ENCODE measurements at places on chromosomes 1 and 21. TPM values are rescaled to one million over a fixed set of nuclear protein-coding genes. Genes with fewer than 3 reads are reported as not detected.

GRCh38 chr1:12424793-12425192 lies 193.2 kb downstream of the DHRS3 start:
- no peak for DNase-seq

GRCh38 chr21:31078796-31079195 lies 40.5 kb upstream of the KRTAP19-8 start:
- DNase-seq = no peak

Gene CYB561D1
- 10.8 TPM for total RNA-seq

DNA sequence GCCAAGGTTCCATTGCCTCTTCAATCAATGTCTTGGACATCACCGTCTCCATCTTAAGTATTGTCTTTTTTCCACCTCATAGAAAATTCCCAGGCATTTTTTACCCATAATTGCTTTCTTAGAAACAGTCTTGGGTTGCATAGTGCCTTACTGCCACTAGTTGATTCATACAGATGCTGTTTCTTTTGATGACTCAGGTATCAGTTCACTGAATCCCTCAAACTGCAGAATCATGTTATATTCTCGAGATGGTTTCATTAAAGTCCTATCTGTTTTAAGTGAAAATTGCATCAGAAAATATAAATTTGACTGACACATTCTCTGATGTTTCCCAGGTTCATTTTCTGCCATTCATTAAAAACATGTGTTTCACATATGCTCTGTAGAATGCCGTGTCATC lies 1489.1 kb downstream of the BRINP3 start:
- no peak for DNase-seq

Gene IL20
- not detected for total RNA-seq

Gene AMPD1
- not detected for total RNA-seq

DNA sequence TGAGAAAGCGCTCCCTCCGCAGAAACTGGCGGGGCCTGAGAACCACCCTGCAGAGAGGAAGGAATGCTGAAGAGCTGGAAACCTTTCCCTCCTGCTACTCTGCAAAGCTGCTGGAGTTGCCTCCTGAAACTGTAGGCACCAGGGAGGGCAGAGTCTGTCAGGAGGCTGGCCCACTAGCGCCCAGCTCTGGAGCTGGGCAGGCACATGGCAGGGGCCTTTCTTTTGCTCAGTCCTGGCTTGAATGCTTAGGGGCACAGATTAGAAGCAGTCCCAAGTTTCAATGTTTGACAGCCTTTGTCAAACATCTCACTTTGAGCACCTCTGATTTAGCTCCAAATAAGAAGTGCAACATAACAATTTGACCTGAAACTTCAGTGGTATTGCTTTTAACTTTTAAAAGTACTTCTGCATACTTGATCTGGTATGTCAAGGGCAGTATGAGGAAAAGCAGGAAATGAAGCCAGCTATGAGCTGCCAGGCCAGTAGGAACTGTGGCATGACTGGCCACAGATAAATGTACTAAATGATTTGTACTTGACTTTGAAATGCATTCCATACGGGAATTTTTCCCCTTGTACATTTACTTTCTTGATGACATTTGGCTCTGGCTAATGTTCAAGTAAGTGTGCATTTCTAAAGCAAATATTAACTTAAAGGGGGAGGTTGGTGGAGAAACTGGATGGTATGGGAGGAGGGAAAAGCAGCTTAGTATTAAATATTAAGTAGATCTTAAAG lies 7.2 kb downstream of the C1orf116 start:
- no peak for DNase-seq

Gene FCAMR
- not detected for total RNA-seq

Gene GPR52
- total RNA-seq = 1.0 TPM

Gene GOLT1A
- not detected for total RNA-seq

GRCh38 chr1:94345148-94345721 lies 73.0 kb upstream of the ABCD3 start:
- DNase-seq = no peak

DNA sequence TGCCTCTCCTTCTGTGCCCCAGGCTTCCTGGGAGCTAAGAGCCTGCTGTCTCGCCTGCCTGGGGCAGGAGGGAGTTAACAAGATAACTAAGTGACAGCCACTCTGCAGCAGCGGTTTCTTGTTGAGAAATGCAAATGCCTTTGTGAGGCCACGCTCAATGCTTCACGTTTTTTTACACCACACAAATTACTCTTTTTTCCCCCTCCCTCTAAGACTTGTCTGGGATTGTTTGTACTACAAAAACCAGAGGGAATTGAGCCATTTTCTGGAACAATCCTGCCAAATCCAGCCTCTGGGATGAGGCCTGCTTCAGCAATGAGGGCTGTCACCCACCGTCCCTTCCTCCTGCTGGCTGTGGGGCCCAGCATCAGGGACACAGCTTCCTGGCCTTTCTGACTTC lies 119.6 kb downstream of the ACTL8 start:
- DNase-seq = peak; percentile 32

DNA sequence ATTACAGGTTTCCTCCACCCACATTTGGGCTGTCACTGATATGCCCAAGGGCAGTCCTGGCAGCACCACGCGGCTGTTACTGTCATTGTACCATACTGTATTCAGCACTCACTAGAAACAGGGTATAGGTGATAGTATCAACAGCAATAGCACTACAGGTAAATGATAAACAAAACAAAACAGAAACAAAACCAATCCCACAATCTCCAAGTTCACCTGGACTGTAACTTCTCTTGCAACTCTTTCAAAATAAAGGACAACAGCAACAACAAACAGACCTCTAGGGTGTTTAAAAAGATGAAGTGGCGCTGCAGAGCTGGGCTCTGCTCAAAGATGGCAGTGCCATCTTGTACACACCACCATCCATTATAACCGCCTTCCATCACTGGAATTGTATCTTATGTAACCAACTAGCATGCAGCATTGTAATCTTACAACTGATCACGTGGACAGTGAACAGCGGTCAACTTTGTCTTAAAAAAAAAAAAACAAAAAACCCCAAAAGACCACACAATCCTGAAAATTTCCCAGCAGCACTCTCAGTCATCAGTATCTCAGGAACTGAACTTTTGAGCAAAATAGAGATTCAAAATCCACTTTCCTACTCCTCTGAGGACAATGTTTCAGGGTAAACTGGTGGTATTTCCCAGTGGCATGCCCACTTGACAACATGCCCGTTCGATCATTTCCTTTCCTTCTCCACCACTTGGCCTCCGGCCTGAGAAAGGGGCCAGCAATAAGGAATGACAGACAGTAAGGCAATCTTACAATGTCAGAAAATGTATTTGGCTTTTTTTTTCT lies 3.8 kb downstream of the IRF2BP2 start:
- no peak for DNase-seq

Gene LCE7A
- total RNA-seq = not detected

Gene REN
- total RNA-seq = not detected

GRCh38 chr1:201759194-201759815 lies 69.7 kb upstream of the IPO9 start:
- DNase-seq = no peak

DNA sequence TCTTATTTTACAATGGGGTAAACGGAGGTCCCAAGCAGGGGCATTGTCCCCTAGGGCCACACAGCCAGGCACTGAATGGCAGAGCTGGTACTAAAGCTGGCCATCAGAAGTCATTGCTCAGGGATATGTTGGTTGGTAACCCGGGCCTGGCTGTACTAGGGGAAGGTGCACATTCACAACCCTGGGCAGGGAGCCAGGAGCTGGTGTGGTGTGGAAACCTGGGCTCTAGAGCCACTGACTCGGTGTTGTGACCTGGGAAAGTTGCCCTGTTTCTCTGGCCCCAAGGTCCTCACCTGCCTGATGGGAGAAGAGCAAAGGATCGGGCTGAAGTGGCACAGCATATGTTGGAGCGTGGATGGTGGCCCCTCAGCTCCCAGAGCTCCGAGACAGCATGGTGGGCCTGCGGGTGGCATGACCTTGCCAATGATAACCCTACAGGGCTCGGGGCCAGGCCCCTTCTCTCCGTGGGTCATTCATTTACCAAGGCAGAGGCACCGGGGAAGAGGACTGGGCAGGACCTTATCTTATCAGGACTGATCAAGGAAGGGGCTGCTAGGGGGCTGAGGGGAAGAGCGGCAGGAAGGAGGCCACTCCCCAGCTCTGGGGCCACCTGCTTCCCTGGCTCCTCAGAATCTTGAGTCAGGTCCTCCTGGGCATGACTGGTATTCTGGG lies 274.1 kb downstream of the TRABD2B start:
- no peak for DNase-seq

GRCh38 chr1:43442756-43443155 lies 11.0 kb downstream of the HYI start:
- DNase-seq = no peak

- DNase-seq = no peak
These were observed 73.3 kb upstream of the RALGPS2 start for GRCh38 chr1:178651742-178652141.

DNA sequence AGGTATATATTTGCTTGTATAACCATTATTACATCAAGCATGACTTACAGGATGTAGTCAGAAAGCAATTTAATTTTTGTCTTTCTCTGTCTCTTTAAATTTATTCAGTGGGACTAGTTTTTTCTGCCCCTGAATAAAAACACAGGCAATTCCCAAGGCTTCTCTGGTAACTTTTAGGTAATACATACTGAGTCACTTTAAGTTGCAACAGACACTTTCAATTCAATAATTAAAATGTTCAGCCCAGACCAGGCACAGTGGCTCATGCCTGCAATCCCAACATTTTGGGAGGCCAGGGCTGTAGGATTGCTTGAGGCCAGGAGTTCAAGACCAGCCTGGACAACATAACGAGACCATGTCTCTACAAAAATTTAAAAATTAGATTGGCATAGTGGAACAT lies 12.3 kb downstream of the SLC44A3 start:
- DNase-seq = no peak

- no peak for DNase-seq
These were observed 20.4 kb upstream of the PWP2 start for GRCh38 chr21:44086636-44087425.

DNA sequence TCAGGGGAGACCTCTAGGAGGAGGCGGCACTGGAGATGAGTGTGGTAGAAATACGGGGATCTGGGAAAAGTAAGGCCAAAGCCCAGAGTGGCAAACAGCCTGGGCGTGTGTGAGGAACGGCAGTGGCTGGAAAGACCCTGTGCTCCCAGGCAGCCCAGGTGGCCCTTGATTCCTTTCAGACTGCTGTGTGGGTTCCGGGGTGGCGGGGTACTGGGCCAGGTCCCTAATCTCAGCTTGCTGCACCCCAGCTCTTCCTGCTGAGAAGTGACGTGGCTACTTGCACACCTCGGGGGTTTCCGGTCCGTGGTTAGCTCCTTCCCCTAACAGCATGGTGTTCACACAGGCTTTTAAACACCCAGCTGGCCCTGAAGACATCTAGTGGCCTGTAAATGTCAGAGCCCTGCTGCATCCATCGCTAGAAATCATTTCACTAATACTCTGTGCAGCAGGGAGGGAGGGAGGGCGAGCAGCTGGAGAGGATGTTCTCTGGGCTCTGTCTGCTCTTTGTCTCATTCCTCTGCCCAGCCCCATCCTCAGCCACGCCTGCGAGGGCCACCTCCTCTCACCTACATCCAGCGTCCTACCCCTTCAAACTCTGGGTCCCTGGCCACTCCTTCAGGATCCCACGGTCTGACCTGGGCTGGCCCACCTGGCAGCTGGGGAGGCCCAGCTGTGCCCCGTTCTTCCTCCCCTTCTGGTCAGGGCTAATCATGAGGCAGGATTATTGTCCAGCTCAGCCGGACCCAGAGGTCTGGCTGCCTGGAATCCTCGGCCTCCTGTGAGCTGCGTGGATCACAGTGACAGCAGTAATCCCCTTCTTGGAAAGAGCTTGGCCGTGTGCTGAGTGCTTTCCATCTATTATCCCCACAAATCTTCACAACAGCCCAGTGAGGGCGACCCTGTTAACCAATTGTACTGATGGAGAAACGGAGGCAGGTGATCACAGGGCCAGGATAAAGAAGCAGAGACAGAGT lies 7.2 kb downstream of the ZDHHC18 start:
- DNase-seq = no peak

DNA sequence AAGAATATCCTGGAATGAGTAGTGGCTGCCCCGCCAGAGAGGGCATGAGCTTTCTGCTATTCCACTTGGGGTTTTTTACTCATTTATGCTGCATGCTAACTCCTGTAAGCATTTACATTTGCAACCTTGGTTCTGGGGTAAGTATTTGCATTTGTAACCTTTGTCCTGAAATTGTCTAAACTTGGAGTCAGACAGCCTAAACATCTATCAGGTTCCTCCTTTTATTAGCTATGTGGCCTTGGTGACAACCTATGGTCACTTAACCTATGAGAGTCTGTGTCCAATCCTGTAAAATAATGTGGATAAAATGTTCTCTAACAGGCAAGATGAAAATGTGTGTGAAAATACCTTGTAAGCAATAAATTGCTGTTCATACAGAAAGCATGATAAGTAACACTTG lies 8.9 kb upstream of the ZMYM4 start:
- DNase-seq = no peak

DNA sequence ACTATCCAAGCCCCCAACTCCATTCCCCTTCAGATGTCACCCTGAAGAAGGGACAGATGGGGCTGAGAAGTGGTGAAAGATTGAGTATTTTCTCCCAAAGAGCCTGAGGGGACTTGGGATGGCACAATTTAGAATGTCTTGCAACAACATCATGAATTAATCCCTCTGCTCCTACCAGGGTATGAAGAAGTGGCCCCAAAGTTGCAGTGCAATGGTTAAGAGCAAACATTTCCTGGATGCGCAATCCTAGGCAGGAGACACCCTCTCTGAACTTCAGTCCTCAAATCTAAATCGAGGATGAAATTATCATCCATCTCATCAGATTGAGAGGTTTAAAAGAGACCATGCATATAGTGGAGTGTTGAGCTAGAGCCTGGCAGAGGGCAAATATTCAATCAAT lies 28.6 kb upstream of the CITED4 start:
- DNase-seq = no peak

- DNase-seq = no peak
These were observed 84.5 kb upstream of the ADGRL4 start for GRCh38 chr1:79090985-79091384.

DNA sequence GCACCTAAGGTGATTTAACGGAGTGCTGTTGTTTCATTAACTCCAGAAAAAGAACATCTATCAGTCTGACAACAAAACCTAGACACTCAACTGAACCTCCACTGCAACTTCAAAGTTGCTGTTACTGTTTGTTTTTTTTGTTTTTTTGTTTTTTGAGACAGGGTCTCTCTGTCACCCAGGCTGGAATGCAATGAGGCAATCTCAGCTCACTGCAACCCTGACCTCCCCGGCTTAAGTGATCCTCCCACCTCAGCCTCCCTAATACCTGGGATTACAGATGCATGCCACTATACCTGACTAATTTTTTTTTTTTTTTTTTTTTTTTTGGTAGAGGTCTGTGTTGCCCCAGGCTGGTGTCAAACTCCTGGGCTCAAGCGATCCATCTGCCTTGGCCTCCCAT lies 66.7 kb upstream of the SDC3 start:
- no peak for DNase-seq
